ENCODE measurements at places on chromosomes 11 and 22.

DNA sequence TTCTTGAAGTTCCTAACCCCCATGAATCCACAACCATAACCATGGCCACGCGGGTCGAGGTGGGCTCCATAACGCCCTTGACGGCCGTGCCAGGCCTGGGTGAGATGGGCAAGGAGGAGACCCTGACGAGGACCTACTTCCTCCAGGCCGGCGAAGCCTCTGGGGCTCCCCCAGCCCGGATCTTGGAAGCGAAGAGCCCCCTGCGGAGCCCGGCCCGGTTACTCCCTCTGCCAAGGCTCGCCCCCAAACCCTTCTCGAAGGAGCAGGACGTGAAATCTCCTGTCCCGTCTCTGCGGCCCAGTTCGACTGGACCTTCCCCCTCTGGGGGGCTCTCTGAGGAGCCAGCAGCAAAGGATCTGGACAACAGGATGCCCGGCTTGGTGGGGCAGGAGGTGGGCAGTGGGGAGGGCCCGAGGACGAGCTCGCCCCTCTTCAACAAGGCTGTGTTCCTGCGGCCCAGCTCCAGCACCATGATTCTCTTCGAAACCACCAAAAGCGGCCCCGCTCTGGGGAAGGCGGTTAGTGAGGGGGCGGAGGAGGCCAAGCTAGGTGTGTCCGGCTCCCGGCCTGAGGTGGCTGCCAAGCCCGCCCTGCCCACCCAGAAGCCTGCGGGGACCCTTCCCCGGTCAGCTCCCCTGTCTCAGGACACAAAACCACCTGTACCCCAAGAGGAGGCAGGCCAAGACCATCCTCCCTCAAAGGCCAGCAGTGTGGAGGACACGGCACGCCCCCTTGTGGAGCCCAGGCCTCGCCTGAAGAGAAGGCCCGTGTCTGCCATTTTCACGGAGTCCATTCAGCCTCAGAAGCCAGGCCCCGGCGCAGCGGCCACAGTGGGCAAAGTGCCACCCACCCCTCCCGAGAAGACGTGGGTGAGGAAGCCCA is 75.7 kb downstream of the KIAA1671 start:
- peak; percentile 26 for DNase-seq

- no peak for DNase-seq
These were observed 109.2 kb downstream of the RRM1 start for GRCh38 chr11:4203603-4204360.

DNA sequence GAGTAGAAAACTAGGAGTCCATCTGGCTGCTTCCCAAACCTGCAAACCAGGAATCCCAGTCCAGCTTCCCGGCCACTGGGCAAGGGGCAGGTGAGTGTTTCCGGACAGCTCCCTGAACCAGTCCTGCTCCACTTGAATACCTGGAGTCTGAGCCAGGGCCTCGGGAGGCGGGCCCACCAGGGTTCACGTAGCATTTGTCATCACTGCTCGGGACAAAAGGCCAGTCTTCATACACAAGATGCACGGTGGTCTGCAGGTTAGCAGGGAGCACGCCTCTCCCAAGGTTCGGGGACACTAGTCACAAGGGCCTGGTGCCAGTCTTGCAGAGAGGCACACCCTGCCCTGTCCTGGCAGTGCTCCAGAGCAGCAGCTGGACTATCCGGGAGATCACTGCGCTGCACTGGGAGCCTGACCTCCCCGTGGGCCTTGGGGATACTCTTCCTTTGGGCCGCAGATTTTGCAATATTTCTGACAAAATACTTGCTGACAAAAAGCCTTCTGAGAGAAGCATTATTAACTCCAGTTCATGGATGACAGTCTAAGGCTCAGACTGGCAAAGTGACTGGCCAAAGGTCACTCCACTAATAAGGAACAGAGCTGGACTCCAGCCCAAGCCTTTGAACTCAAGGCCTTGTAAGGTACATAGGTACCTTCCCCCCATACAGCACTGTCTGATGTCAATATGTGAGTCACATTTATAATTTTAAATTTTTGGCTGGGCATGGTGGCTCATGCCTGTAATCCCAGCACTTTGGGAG is 25.1 kb downstream of the CD6 start:
- no peak for DNase-seq

GRCh38 chr11:111602865-111603610 is 789 bp downstream of the SIK2 start:
- DNase-seq = no peak

DNA sequence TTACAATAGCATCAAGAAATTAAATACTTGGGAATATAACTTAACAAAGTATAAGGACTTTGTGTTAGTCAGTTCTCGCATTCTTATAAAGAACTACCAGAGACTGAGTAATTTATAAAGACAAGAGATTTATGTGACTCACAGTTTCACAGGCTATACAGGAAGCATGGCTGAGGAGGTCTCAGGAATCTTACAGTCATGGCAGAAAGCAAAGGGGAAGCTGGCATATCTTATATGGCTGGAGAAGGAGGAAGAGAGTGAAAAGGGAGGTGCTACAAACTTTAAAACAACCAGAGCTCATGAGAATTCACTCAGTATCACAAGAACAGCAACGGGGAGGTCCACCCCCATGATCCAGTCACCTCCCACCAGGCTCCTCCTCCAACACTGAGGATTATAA is 32.0 kb upstream of the CCDC134 start:
- peak; percentile 71 for DNase-seq

DNA sequence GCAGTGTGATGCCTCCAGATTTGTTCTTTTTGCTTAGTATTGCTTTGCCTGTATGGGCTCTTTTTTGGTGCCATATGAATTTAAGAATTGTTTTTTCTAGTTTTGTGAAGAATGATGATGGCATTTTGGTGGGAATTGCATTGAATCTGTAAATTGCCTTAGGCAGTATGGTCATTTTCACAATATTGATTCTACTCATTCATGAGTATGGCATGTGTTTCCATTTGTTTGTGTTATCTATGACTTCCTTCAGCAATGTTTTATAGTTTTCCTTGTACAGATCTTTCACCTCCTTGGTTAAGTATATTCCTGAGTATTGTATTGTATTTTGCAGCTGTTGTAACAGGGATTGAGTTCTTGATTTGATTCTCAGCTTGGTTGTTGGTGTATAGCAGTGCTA is 18.3 kb upstream of the ZBED5 start:
- DNase-seq = no peak

- DNase-seq = peak; percentile 68
These were observed 9.8 kb upstream of the EIF3F start for GRCh38 chr11:7977232-7977917.

DNA sequence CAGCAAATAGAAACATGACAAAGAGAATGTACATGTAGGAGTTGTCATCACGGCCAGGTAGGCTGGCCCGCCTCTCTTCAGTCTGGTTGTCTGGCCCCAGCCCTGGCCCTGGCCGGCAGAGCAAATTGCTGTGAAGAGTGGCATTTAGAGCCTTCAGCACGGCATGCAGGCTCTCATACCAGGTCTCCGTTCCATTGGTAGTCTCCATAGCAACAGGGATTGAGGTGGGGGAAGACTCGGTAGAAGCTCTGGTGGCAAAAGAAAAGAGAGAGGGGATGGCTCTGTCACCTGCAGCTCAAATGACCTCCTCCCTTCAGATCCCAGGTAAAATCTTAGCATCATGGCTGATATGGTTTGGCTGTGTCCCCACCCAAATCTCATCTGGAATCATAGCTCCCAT is 10.0 kb downstream of the KCNE3 start:
- no peak for DNase-seq

- peak; percentile 58 for DNase-seq
These were observed 541.7 kb downstream of the NTM start for GRCh38 chr11:131912134-131912533.

GRCh38 chr11:57761301-57762234 is at the start of gene CTNND1:
Gene CTNND1 (plus strand): TSS chr11:57761802. CDS start chr11:57791479, 29,677 bp downstream.
- DNase-seq = peak; percentile 96

DNA sequence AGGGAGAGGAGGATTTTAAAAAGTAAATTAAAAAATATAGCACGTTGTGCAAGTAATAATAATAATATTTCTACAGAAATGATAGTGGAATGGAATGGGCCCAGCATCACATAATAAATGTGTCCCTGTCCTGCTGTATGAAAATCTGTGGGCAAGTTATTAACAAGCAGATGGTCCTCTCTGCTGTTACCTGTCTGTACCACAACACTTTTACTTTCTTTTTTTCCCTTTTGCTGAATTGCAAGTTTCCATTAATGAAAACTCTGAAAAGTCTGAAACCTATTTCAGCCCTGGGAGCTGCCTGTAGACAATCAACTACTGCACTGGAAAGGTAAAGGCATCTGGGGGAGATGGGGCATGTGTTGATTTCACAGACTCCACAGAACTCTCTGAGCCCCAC is 937.1 kb downstream of the OPCML start:
- no peak for DNase-seq

DNA sequence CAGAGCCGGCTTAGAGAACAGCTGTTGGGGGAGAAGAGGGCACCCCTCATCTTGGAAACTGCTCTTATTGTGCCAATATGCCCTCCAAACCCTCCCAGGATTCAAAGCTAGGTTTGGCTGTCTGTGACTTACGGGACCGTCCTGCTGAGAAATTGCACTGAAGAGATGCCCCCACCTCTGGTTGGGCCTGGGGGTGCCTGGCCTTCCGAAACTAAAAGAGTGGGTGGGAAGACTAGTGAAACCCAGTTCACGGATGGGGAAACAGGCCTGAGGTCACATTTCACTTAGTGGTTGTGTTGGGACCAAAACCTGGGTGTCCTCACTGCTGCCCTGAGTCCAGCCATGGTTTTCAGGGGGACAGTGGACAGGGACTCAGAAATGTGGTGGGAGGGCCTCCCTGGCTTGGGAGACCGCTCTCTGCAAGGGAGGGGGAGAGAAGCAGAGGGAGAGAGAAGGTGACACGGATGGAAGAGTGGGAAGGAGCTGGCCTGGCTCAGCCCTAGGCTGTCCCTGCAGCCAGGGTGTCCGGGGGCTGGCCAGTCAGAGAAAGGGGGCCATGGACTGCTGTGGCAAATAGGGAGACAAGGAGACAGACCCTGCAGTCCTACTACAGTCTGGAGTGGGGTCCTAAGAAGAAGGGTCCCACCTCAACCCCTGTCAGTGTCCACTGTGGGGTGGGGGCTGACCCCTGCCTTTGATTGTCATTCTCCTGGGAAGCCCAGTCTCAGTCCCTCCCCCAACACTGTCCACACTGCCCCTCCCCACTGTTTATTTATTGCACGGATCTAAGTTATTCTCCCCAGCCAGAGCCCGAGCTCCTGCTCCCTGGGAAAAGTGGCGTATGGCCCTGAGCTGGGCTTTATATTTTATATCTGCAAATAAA is 13.6 kb downstream of the MAFF start:
- no peak for DNase-seq

GRCh38 chr11:35235936-35236666 is 97.1 kb downstream of the CD44 start:
- peak; percentile 91 for DNase-seq

- peak; percentile 18 for DNase-seq
These were observed 55.9 kb downstream of the KCNC1 start for GRCh38 chr11:17790453-17790852.

GRCh38 chr11:69557266-69557665 is 75.8 kb downstream of the LINC01488 start:
- DNase-seq = no peak

- DNase-seq = no peak
These were observed at the start of gene P2RY2 for GRCh38 chr11:73218106-73218829. Gene P2RY2 (plus strand): TSS chr11:73218281. CDS start chr11:73234160, 15,879 bp downstream.

DNA sequence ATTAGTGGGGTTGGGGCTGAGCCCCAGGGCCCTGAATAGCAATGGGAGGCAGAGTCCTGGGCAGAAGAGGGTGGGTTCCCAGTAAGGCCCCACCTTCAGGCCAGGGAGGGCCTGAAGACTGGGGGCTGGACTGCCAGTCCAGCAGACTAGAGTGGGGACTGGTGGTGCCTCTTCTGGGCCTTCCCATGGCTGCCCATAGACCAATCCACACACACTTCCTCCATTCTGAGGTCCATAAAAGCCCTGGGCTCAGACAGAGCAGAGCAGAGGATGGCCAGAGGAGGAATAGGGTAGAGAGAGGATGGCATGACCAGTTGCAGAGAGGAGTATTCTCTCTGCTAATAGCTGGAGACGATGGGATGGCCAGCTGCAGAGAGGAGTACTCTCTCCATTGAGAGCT is 111.9 kb downstream of the ATG16L2 start:
- no peak for DNase-seq

DNA sequence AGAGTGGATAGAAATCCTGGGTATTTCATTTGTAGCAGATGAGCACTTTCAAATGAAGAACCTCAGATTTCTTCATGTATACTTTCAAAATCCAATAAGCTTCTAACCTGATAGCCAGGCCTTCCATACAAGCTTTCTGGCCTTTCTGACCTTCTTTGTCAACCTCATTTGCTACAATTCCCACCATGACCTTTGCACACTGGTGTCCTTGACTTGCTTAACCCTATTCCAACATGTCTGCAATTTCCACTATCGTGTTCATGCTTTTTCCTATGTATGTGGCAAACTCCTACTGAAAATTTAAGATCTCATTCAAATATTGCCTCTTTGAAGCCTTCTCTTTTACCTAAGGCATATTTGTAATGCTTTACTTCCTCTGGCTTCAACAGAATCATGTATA is 242.1 kb upstream of the CCDC90B start:
- DNase-seq = no peak

DNA sequence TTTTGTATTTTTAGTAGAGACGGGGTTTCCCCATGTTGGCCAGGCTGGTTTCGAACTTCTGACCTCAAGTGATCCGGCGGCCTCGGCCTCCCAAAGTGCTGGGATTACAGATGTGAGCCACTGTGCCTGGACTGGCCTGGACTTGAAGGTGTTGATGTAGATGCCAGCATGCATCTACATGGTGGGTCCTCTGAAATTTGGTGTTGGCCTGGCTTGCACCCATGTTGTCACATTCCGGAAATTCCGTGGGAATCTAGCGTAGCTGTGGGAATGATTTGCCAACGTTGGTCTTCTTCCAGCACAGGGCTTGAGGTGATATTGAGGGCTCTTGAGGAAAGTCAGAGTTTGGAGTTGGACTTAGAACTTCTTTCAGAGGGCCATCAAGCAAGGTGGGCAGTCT is 6.5 kb downstream of the PACS1 start:
- DNase-seq = no peak

DNA sequence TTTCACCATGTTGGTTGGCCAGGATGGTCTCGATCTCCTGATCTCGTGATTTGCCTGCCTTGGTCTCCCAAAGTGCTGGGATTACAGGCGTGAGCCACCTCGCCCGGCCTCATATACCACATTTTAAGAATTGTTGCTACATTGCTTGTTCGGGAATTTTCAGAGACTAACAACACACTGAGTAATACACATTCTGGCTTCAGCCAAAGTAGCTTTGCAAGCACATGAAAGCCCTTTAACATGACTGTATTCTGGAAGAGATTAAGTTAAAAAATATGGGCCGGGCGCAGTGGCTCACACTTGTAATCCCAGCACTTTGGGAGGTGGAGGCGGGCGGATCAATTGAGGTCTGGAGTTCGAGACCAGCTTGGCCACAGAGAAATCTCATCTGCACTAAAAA is 15.0 kb downstream of the CRTAM start:
- DNase-seq = no peak

DNA sequence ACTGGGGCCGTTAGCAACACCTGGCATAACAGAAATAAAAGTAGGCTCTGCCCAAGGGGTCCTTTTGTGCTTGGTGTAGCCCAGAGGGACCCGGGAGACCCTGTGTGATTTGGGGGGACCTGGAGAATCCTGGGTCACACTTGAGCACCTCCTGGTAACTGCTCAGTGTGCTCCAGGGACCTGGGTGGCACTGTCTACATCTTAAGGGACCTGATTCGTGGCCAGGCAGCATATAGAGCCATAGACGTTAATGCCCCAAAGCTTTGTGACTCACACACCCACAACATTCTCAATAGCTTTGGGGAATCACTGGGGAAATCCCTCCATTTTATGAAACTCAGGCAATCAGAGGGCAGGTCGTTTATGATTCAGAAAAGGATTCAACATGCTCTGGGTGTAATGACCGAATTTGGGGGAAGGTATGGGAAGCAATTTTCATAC is 3.6 kb upstream of the IGF2 start:
- DNase-seq = no peak
